ENCODE measurements at places on chromosomes 5 and 9.

- DNase-seq = no peak
These were observed 49.8 kb downstream of the SH3GL2 start for GRCh38 chr9:17628624-17629023.

GRCh38 chr5:15431923-15432322 lies 68.1 kb upstream of the FBXL7 start:
- DNase-seq = no peak

GRCh38 chr9:132590318-132591182 lies 8.1 kb downstream of the BARHL1 start:
- no peak for DNase-seq

GRCh38 chr9:108441726-108442125 lies 414.1 kb downstream of the ACTL7B start:
- no peak for DNase-seq

DNA sequence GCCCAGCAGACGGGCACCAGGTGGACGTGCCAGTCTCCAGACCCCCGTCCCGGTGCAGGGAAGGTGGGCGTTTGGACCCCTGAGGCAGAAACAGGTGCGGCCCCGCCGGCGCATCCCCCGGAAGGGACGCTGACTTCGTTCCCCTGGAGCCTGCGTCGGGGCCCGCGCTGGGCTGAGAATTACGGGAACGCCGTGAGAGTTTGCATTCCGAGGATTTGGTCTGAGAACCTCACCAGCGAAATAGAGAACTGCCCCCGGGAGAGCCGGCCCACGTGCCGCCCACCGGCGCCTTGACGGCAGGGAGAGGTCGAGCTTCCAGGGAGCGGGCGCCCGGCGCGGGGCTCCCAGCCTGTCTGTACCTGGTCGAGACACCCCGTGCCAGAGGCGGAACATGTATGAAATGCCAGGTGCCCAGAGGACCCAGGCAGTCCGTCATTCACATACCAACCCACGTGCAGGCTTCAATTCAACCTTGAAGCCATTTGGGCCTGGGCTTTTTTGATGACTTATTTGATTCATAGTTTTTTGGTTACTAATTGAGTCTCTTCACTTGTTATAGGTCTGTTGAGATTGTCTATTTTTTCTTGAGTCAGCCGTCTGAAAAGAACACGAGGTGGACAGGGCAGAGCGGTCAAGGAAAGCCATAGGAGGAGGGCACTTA lies 877 bp upstream of the CAMSAP1 start:
- no peak for DNase-seq

- DNase-seq = no peak
These were observed 131.1 kb downstream of the RMI1 start for GRCh38 chr9:84111726-84112125.

GRCh38 chr9:38001430-38001829 lies 67.6 kb downstream of the SHB start:
- no peak for DNase-seq

GRCh38 chr9:121207371-121207940 lies 5.8 kb upstream of the RAB14 start:
- DNase-seq = no peak

GRCh38 chr5:170327829-170328228 lies 30.3 kb upstream of the LCP2 start:
- no peak for DNase-seq

GRCh38 chr5:180717989-180718388 lies 21.9 kb downstream of the OR2Y1 start:
- DNase-seq = no peak

GRCh38 chr9:35195683-35196082 lies 33.9 kb downstream of the UNC13B start:
- DNase-seq = no peak

DNA sequence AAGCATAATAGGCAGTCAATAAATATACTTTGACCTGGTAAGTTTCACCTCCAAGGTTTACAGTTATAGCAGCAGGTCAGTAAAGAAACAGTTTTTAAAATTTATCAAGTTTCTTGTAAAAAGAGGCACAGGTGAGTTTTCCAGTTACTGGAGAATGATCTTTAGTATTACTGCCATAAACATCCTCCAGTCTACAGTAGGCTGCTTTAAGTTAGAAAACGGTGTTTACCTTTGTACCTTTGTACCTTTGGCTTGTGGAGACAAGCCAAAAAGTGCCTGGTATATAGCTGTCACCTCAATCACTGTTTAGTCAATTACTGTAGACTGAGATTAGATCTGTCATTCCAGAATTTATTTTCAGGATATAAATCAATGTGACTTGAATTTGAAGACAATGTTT lies 42.7 kb upstream of the SRFBP1 start:
- no peak for DNase-seq

- DNase-seq = no peak
These were observed 67.0 kb downstream of the GABBR2 start for GRCh38 chr9:98641695-98642094.

DNA sequence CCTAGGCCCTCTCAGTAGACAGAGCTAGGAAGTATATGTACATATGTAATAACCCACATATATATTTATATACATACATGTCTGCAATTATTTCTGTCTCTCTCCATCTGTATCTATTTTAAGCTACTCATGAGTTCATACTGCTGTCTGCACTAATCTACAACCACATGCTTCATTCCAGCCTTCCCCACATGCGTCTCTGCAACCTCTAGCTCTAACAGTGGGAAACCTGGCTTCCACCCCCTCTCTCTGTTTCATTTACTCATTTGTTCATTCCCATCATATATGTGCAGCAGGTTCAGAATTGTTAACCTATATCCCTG lies 23.3 kb downstream of the DCANP1 start:
- DNase-seq = no peak

- DNase-seq = no peak
These were observed 214.8 kb downstream of the MPDZ start for GRCh38 chr9:13064676-13065075.

GRCh38 chr9:21286659-21287058 lies 18.5 kb downstream of the IFNA5 start:
- no peak for DNase-seq

GRCh38 chr5:76371960-76372322 lies 31.1 kb upstream of the IQGAP2 start:
- DNase-seq = no peak

- DNase-seq = no peak
These were observed 68.8 kb upstream of the PPP2R2B start for GRCh38 chr5:146947181-146947941.

- no peak for DNase-seq
These were observed 48.7 kb downstream of the FBXW11 start for GRCh38 chr5:171957591-171958251.

DNA sequence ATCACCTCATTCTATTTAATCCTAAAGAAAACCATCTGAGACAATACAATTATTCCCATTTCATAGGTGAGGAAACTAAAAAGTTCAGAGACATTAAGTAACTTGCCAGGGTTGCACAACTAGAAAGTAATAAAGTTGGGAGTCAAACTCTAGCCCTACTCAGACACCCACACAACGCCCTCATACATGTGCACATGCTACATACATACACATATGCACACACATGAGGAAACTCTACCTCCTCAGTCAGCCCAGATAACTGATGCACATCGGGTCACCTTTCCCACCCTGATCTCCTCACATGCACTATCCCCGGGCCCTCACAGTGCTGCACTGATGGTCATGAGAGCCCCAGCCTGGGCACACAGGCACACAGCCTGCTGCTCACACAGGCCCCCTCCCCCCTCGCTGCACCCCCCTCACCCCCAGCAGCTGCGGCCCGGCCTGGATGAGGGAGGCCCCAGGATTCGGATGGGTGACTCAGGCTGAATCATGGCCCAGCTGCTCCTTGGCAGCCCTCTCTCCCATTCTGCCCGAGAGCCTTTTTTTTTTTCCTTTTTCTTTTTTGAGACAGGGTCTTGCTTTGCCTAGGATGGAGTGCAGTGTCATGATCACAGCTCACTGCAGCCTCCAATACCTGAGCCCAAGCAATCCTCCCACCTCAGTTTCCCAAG lies 5.0 kb upstream of the GPRIN1 start:
- DNase-seq = no peak

DNA sequence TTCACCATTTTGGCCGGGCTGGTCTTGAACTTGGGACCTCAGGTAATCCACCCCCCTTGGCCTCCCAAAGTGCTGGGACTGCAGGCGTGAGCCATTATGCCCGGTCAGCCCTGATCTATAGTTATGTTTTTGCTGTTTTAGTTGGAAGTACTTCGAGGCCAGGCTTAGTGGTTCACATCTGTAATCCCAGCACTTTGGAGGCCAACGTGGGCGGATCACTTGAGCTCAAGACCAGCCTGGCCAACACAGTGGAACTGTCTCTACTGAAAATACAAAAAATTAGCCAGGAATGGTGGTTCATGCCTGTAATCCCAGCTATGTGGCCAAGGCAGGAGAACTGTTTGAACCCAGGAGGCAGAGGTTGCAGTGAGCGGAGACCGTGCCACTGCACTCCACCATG lies 2.0 kb downstream of the HSPA9 start:
- DNase-seq = no peak

GRCh38 chr9:4168526-4168925 lies 131.3 kb downstream of the GLIS3 start:
- no peak for DNase-seq

DNA sequence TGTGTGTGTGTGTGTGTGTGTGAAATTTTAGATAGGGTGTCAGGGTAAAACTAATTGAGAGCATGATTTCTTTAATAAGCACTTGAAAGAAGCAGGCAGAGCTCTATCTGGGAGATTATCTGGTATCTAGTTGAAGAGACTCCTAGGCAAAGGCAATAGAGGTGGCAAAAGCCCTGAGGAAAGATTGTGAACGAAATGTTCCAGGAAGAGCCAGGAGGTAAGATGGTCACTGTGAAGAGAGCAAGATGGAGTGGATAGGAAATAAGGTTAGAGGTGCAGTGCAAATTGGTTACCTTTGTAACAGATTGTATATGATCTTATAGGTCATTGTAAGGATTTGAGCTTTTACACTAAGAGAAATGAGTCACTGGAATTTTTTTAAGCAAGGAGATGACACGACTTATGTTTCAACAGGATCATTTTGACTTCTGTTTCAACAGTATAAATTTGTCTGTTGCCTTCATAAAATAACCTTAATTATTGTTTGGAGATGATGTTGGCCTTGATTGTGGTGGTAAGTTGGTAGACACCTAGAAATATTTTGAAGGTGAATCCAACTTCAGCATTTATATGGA lies 239.6 kb downstream of the PARP8 start:
- DNase-seq = no peak
